NCI-H1092 treated with DMSO at 0.1 percent for 48 hours (cell line): ENCODE measurements at places on chromosomes 7 and 10.
A peak's percentile ranks its signal among the peaks of the same experiment; 100 is the strongest.

- DNase-seq = no peak
Observed at GRCh38 chr10:5445006-5445405, 32.6 kb downstream of the NET1 start.

DNA sequence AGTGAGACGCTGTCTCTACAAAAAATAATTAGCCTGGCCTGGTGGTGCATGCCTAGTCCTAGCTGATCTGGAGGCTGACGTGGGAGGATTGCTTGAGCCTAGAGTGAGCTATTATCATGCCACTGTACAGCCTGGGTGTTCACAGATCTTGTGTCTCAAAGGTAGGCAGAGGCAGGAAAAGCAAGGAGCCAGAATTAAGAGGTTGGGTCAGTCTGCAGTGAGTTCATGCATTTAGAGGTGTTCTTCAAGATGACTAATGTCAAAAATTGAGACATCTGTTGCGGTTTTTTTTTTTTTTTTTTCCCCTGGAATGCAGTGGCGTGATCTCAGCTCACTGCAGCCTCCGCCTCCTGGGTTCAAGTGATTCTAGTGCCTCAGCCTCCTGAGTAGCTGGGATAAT lies 5.4 kb downstream of the PPIA start:
- DNase-seq = no peak

DNA sequence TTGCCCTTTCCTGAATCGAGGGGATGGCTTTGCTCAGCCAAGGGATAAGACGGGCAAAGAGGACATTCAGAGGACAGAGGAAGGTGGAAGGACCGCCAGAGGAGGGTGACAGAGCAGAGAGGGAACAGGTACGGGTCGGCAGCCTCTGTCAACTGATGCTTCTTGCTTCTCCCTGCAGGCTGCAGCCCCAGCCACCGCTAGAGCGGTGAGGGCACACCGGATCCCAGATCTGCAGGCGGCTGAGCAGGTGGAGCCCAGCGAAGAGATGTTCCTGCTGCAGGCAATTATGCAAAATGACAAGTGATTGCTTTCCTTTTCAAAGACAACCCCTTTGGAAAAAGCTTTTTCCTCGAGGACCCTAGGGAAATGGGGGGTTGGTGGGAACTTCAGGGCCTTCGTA lies 181.9 kb upstream of the ANKRD30A start:
- no peak for DNase-seq

- DNase-seq = no peak
Observed at GRCh38 chr10:78937393-78937792, 131.4 kb upstream of the ZMIZ1 start.

GRCh38 chr7:131039355-131039762 lies 288.3 kb upstream of the MKLN1 start:
- no peak for DNase-seq

DNA sequence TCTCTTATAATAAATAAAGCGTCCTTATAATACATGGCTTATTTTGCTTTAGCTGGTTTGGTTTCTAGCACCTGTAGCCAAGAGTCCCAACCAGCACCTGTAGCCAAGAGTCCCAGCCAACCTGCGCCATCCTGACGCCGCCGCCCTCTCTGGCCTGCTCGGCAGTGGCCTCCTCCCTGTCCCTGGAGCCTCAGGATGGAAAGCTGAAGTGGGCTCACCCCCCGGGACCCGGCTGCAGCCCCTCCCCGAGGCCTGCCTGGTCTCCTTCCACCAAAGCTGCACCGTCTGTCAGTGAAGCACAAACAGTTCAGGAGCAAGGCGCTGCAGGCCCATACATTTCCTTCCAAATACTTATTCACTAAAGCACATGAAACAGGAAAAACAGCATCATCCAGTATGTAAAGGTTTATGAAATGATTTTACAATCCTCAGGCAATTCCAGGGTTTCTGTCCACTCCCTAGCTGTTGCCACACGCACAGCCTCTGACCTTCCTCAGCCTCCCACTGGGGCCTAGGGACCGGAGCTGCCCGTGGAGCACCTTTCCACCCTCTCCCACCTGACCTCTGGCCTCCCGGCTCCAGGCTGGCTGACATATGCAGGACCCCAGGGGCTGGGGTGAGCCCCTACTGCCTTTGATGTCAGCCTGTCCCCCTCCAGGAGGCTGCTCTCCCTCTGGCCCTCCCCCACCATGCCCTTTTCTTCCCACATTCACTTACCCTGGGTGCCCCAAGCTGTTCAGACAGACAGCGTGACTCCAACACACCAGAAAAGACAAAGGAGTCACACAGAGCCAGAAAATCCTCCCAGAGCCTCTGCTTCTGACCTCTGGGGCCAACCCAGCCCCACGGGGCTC lies 149.6 kb upstream of the PPP2R2D start:
- DNase-seq = no peak

DNA sequence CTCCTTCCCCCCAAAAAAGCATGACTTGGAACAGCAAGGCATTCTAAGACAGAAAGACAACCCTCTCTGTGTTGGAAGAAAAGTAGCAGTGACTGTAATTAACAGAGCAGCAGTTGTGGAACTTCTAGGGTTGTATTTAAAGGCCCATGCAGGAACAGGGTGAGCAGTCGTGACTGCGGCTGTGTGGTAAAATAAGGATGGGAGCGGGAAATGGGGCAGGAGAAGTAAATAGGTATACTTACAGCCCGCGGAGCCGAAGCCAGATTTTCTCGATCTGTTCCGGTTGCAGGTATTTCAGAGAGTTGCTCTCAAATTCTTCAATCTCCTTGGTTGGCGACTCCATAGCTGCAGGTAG lies 179 bp downstream of the PDE1C start:
- no peak for DNase-seq

DNA sequence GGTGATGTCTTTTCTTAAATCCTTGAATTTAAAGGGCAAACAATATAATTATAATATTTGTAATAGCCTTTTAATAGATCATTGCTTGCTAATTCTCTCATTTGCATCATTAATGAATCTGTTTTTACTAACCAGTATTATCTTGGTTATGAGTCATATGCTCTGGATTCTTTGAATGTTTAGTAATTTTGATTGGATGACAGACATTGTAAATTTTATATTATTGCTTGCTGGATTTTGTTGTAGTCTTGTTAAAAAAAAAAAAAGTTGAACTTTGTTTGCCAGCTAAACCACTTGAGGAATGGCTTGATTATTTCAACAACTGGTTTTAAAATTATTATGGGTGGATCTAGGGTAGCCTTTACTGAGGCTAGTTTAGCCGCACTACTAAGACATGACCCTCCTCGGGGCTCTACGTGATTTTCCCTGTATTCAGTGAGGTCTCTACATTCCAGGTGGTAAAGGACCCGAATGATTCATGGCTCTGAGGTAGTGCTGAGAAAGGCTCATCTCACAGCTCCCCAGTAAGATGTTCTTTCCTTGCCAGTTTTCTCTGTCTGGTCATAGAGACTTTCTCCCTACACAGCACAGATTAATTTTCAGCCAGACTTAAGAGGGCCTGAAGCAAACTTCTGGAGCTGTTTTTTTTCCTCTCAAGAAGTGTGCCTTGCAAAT lies 8.5 kb downstream of the C10orf90 start:
- no peak for DNase-seq

DNA sequence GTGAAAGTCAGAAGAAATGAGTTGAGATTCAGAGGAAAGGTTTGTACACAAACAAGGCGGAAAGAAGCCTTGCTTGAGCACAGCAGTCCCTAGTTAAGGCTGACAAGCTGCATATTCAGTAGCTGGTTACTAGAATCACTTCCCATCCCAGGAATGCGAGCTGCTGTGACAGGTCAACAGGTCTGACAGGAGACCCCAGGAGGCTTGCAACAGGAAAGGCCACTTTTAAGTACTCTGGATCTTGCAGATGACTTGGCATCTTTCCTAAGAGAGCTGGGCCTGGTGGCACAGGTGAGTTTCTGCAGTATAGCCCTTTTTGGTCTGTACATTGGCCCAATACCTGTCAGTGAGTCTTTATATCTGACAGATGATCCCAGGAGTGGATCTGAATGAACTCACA lies 35.7 kb upstream of the UNC5B start:
- no peak for DNase-seq

DNA sequence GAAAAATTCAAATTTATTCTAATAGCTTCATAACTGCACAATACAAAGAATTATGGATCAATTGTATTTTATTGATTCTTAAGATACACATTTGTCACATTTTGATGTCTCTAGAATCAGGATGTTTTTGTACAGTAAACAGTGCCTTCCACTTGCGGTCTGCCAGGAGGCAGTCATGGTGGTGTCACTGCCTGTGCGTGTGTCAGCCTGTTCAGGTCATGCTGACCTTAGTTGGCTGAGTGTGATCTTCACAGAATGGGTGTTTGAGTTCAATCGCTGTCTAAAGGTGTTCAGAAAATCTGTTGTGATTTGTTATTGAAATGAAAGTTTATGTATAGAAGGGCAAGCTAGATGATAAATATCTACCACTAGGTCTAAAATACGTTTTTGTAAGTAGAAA lies 20.7 kb downstream of the SEC61A2 start:
- no peak for DNase-seq

DNA sequence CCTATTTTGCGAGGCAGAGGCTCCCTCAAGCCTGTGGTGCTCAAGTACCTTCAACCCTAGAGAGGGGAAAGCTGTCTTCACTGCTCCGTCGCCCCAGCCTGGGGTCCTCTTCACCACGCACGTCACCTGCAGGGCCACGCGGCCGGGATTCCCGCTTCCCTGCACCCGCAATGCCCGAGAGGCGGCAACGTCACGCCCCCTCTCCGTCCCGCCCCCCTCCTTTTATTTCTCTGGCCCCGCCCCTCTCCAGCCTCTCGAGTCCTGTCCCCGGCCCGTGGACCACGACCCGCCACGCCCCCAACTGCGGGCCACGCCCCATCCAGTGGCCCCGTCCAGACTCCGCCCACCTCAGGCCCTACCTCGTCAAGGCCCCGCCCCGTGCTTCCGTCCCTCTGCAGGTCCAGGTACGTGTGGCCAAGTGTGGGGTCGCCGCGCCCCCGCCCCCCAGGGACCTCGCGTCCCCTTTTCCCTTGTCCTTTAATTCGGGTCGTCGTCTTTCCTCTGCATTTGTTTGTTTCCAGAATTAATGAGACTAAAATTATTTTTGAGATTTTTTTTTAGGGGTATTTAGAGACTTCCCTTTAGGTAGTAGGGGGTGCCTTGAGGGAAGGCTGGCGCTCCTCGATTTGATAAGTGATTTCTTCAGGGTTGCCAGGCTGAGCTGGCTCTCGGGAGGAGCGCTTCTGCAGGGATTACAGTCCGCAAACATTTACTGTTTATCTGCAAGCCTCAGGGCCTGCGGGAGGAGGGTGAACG lies 69.8 kb upstream of the BAIAP2L1 start:
- no peak for DNase-seq

- DNase-seq = peak; percentile 29
Observed at GRCh38 chr7:131555552-131556052, 826 bp downstream of the PODXL start.

GRCh38 chr10:72796042-72796441 lies 97.5 kb upstream of the OIT3 start:
- DNase-seq = no peak

DNA sequence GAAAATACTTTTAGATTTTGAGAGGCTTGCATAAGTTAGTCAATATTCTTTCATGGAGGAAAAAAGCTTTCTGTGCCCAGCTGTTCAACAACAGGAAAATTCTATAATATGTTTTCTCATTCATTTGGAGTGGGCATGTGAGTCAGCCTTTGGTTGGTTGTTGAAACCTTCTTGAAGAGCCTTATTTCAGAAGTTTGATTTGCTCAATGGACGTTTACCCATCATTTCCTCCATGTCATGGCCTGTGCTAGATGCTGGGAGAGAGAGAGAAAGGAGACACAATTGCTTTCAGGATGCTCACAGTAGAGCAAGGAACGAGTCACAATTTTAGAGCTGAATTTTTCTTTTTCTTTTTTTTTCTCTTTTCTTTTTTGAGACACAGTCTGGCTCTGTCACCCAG lies 181.7 kb downstream of the PRKCQ start:
- DNase-seq = no peak

GRCh38 chr7:133859231-133859630 lies 267.9 kb upstream of the LRGUK start:
- DNase-seq = peak; percentile 92
